ENCODE measurements at places on chromosomes 13 and 19.
A peak's percentile ranks its signal among the peaks of the same experiment; 100 is the strongest.

DNA sequence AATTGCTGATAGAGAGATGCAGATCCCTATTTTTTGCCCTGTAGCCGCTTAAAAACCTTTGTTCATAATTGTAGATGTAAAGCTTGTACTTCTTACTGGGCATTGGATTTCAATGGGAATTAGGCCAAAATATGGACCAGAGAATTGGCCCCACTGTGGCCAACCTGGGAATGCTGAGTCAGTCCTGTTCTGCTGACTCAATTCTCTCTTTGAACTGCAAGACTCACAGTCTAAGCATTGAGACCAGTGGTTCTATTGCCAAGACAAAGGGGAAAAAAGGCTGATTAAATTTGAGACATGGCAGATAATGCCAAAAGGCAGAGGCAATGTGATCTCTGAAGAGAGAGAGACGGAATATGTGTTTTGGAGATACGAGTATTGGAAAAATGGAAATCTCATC is 72.5 kb upstream of the UBL3 start:
- no peak for DNase-seq

DNA sequence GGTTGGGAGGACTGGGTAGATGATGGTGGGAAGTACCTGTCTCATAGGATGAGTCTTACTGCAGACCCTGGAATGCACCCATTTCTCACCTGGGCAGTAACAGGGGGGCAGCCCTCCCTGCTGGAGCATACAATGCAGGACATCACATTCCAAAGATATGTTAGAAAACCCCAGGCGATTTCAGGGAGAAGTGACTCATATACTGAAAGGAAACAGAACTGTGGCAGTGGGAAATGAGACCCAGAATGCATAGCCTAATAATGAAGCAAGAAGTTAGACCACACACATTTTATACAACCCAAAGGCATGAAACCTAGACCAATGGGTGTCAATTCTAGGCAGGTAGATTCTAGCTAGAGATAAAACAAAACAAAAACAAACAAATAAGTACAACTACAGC is 402.7 kb downstream of the IRS2 start:
- no peak for DNase-seq

GRCh38 chr19:16185768-16186123 is 536 bp downstream of the FAM32A start:
- peak; percentile 4 for DNase-seq

GRCh38 chr13:58472483-58472882 is 840.9 kb downstream of the PCDH17 start:
- no peak for DNase-seq

GRCh38 chr13:80939581-80939980 is 598.7 kb upstream of the SPRY2 start:
- no peak for DNase-seq

- DNase-seq: no peak
These were observed 11.0 kb downstream of the MAN2B1 start for GRCh38 chr19:12655546-12655945.

- no peak for DNase-seq
These were observed 12.1 kb upstream of the CYP2A6 start for GRCh38 chr19:40862333-40862732.

DNA sequence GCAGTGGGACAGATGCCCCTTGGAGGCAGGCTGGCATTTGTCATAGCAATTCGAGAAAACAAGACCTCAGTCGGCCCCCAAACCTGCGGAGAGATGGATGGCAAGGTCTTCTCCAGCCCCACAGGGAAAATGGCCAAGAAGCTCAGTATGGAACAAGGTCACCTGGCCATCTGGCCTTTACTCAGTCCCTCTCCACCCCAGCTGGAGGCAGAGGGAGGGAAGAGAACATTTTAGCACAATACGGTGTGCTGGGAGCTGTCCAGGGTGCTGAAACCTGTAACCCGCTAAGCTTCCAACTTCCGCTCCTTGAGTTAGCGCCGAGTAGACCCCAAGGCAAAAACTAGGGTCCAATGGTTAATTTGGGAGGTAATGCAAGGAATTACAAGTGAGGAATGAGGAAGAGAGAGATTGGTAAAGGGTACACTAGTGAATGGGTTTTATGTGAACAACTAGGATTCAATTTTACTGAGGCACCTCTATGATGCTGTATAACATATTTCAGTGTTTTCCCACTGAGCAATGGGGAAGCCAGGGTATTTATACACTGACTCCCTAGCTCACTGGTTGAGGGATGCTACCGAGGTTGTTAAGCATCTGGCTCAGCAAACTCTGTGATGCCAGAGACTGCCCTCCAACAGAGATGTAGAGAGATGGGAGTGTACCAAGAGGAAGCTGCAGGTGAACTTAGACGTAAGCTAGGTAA is 64.3 kb downstream of the CACNA1A start:
- no peak for DNase-seq

Measured in NCI-H748 treated with DMSO at 0.1 percent for 48 hours (cell line).